ENCODE measurements at places on chromosomes 7 and 10.
A peak's percentile ranks its signal among the peaks of the same experiment; 100 is the strongest.

- no peak for DNase-seq
Measured at GRCh38 chr7:74181821-74182220, 7.7 kb downstream of the EIF4H start.

- no peak for DNase-seq
Measured at GRCh38 chr7:41466760-41467384, 236.0 kb downstream of the INHBA start.

DNA sequence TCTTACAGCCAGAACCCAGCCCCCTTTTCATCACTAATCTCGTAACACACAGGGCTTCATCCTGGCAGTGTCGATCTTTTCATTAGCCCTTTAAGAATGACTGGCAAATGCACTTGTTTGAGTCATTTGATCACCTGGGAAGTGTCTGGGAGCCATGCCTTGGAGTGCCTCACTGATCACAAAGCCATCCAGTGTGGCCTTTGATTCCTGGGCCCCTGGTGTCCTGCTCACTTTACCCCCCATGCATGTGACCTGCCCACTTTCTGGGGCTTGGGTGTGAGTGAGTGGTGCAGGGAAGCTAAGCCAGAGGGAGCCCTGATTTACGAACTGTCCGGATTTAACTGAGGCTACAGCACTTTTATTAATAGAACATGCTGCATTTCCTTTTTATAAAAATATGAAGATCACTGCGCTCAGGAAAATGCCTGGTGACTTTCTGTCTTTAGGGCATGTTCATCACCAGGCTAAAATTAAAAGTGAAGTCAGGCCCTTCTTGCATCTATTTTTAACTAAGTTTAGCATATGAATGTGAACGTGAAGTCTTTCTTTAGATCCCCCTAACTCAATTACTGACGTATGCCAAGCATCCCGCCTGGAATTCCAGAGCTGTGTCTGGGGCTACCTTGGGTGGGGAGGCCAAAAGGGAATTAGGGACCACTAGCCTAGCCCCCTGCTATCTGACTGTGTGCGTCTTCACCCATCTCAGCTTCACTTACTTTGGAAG lies 23.6 kb downstream of the RBM20 start:
- DNase-seq = no peak

- no peak for DNase-seq
Measured at GRCh38 chr7:46764100-46764936, 817.6 kb downstream of the TNS3 start.

- no peak for DNase-seq
Measured at GRCh38 chr7:43294080-43294630, 181.7 kb downstream of the HECW1 start.

- DNase-seq = no peak
Measured at GRCh38 chr7:116670409-116671015, 1.5 kb upstream of the MET start.

GRCh38 chr7:2575733-2576340 lies 17.1 kb downstream of the IQCE start:
- DNase-seq = no peak

DNA sequence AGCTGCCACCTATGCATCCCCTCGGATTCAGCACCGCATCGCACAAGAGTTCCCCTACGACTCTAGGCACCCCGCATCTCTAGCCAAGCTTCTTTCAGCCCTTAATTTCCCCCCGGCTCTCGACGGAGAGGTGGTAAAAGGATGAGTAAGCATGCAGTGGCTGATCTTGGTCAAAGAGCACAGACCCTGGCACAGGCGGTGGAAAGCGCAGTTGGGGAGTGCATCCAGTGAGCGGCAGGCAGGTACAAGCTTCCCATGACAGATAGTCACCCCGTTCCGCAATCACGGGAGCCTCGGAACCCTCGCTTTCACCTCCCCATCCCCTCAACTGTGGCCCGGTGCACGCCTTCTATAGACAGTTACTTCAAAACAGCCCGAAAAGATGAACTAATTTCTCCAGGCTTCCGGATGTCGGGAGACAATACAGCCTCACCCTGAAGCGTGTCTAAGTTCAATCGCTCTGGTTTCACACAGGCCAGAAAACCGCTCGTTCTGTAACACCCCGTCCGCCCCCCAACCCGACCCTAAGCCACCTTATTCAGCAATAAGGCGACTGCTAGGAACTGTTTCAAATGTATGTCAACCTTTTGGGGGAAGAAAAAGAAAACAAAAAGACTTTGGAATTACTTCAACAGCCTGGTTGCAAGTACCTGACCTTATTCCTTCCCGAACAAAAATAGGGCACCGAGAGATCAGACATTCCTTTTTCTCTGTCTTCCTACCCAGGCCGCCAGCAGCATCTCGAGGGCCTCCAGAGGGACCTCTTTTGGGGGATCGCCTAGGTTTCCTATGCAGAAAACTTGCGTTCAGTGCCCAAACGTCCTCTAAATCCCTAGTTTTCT lies 1.4 kb downstream of the RHEB start:
- peak; percentile 51 for DNase-seq

- no peak for DNase-seq
Measured at GRCh38 chr7:126210707-126211106, 1042.0 kb downstream of the GRM8 start.

DNA sequence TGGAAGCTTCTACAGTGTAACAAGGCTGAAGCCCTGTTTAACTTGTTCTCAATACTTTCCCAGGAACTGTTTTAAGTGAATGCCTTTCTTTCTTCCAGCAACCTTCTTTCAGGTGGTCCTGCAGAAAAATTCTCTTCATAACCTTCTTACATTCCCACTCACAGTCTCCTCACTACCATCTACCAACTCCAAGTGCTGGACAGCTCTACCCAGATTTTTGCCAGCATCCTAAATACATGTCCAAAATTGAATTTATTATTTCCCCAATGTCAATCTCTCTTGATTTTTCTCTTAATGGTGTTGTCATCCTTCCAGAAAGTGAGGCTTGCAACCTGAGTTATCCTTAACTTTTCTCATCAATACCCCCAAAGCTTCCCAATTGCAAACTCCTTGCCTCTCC lies 48.2 kb downstream of the CFAP70 start:
- DNase-seq = no peak

GRCh38 chr7:158734861-158735260 lies 30.3 kb upstream of the NCAPG2 start:
- no peak for DNase-seq

Measured in HuH-7 (cell line).